ENCODE measurements at places on chromosomes 1 and 21. TPM values are rescaled to one million over a fixed set of nuclear protein-coding genes. Genes with fewer than 3 reads are reported as not detected.

Gene CLIC4
- total RNA-seq, result 7.1 TPM

Gene FAM163A
- total RNA-seq, result not detected

Gene KCNE1
- 0.18 TPM for total RNA-seq

Gene TNFAIP8L2
- total RNA-seq, result 18.5 TPM

Gene CLCA4
- not detected for total RNA-seq

Gene ZMPSTE24
- total RNA-seq, result 29.8 TPM

Gene OR2T35
- not detected for total RNA-seq

Gene DDAH1
- total RNA-seq, result 0.13 TPM

Gene ERG
- not detected for total RNA-seq

Gene LCK
- 464 TPM for total RNA-seq

Gene TMEM234
- total RNA-seq, result 10.6 TPM

Gene L1TD1
- not detected for total RNA-seq

Gene LCE3D
- not detected for total RNA-seq

Gene DCDC2B
- total RNA-seq, result not detected

Gene ZNF683
- total RNA-seq, result 24.0 TPM

Gene SLC44A5
- 0.26 TPM for total RNA-seq

Gene COPA
- 128 TPM for total RNA-seq

Gene UTS2
- total RNA-seq, result not detected

Gene F5
- 1.4 TPM for total RNA-seq

Gene FAM177B
- not detected for total RNA-seq

Gene PTGS2
- not detected for total RNA-seq

Gene NEGR1
- total RNA-seq, result not detected

Gene MMEL1
- 4.0 TPM for total RNA-seq

Gene ATF3
- total RNA-seq, result 12.5 TPM

Gene LCE6A
- not detected for total RNA-seq

Gene PLA2G2C
- total RNA-seq, result not detected

Gene C4BPA
- not detected for total RNA-seq

Gene CFHR1
- total RNA-seq, result not detected

Gene CELA2A
- not detected for total RNA-seq

Gene FCGR3A
- 0.50 TPM for total RNA-seq

Gene SF3B4
- total RNA-seq, result 106 TPM

Gene TTC39A
- total RNA-seq, result not detected

Gene SIPA1L2
- total RNA-seq, result 0.23 TPM

Gene KRTAP19-1
- total RNA-seq, result not detected

Gene PLA2G4A
- total RNA-seq, result not detected

Gene NTMT2
- total RNA-seq, result not detected

Gene ERICH3
- not detected for total RNA-seq

Gene TACSTD2
- not detected for total RNA-seq

Gene C1orf87
- not detected for total RNA-seq

Gene SON
- 285 TPM for total RNA-seq

Gene MSH4
- 0.21 TPM for total RNA-seq

Gene FAM72C
- total RNA-seq, result 19.1 TPM

Gene IARS2
- total RNA-seq, result 57.9 TPM

Gene ZSCAN20
- 1.8 TPM for total RNA-seq

Gene IL20
- not detected for total RNA-seq

Gene MRPS6
- total RNA-seq, result 84.3 TPM

Gene BECN2
- total RNA-seq, result not detected

Gene CLCA1
- total RNA-seq, result not detected

Gene APOBEC4
- not detected for total RNA-seq

Gene MANEAL
- 2.5 TPM for total RNA-seq

Gene CD84
- 15.4 TPM for total RNA-seq

Gene EDARADD
- total RNA-seq, result 0.45 TPM
